Bronchial epithelial cell (primary cell): ENCODE measurements at places on chromosomes 16 and 17. TPM values are rescaled to one million over a fixed set of nuclear protein-coding genes. Genes with fewer than 3 reads are reported as not detected.
A peak's percentile ranks its signal among the peaks of the same experiment; 100 is the strongest.

DNA sequence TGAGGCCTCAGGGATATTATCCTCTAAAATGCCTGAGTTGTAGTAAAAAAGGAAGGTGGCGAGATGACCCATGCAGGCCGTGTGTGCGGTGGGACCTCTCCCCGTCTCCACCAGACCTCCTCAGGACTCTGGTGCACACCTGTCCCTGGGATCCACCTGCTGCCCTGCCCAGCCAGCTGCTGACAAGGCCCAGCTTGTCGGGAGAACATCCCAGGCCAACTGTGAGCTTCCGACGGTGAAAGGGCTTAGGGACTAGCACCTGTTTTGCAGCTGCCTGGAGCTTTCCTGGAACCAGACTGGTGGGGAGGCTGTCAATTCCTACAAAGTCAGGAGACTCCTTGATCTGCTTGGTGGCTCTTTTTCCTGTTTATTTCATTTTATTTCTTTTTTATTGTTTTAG lies 11.6 kb downstream of the IL34 start:
- no peak for DNase-seq

DNA sequence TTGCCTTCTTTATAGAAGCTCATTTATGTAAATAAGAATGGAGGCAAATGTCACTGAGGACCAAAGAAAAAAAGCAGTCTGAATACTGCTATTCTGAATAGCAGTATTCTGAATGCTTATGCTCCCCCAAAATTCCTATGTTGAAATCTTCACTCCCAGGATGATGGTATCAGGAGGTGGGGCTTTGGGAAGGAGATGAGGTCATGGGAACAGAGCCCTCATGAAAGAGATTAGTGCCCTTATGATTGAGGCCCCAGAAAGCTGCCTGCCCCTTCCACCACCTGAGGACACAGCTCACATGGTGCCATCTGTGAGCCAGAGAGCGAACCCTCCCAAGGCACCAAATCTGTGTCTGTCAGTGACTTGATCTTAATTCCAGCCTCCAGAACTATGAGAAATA lies 28.8 kb downstream of the HEATR6 start:
- no peak for DNase-seq

DNA sequence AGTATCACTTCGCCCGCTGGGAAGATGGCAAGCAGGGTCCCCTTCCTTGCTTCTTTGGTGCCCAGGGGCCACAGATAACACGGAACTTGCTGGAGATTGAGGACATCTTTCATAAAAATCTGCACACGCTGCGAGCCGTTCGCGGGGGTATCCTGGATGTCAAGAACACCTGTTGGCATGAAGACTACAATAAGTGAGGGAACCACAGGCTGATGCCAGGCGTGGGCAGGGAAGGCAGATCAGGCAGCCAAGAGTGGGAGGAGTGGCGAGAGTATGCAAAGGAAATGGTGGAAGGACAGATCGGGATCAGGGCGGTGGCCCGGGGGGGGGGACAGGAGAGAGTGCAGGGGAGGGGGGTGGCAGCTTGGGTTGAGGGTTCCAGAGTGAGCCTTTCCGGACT lies 22.2 kb downstream of the DNAH2 start:
- DNase-seq = no peak

DNA sequence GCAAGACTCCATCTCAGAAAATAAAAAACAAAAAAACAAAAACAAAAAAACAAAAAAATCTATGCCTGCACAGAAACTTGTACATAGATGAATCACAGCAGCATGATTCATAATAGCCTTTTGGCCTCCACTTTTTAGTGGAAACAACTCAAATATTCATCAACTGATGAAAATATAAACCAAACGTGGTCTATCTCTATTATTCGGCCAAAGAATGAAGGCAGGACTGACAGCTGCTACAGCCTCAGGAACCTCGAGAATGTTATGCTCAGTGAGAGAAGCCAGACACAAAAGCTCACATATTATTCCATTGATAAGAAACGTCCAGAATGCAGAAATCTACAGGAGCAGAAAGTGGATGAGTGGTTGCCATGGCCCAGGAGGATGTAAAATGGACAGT lies 19.8 kb downstream of the PPL start:
- peak; percentile 45 for DNase-seq

Gene GRB7
- 9.0 and 14.0 TPM in 2 replicates for total RNA-seq

Gene CTU2
- total RNA-seq = 11.3 and 31.1 TPM in 2 replicates

Gene APRT
- 153 and 154 TPM in 2 replicates for total RNA-seq

Gene PRR29
- total RNA-seq = not detected in 2 replicates
